ENCODE measurements at places on chromosomes 4 and X. TPM values are rescaled to one million over a fixed set of nuclear protein-coding genes. Genes with fewer than 3 reads are reported as not detected.

DNA sequence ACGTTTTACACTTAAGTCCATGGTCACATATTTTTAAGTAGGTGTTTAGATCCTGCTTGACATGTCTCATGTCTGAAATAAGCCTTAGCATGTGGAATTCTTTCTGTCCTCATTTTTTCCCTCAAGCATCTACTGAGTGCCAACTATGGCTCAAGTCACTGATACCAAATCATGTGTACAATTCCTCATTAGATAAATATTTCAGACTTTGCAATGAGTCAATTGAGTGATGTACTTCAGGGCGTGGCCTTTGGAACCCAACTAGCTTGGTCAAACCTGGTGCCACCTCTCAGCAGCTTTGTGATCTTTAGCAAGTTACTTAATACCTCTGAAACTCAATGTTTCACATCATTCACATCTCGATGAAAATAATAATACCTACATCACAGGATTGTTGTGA, 12.6 kb upstream of the JADE1 start:
- no peak for DNase-seq

DNA sequence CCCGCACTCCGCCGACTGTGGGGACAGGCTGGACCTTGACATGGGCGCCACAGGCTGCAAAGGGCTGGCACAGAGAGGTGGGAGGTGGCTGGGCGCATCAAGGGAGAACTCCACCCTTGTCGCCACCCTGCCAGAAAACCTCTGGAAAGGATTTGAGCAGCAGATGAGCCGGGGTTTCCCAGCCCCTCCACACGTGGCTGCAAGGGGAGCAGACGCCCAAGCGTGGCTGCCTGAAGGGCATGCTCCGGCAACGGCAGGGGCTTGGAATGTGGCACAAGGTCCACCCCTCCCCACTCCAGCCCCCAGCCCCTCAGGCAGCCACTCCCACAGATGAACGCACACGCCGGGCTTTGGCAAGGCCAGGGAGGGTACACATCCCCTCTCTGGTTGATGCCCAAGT, 4.6 kb downstream of the BGN start:
- DNase-seq = no peak

DNA sequence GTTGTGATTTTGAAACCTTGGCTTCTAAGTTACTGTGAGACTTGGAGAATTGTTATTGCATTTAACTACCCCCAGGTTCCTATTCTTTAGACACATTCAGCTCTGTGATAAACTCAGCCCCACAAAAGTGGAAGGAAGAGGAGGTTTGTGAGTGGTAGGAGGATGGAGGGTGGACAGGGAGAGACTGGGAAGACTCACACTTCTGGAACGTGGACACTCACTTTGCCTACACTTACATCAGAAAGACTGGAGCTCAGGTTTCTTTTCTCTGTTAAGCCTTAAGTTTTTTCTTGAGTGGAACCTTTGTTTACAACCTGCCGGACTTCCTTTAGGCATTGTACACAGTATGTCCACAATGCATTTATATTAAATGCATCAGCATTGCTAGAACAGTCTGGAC, 99.0 kb downstream of the AREG start:
- DNase-seq = no peak

DNA sequence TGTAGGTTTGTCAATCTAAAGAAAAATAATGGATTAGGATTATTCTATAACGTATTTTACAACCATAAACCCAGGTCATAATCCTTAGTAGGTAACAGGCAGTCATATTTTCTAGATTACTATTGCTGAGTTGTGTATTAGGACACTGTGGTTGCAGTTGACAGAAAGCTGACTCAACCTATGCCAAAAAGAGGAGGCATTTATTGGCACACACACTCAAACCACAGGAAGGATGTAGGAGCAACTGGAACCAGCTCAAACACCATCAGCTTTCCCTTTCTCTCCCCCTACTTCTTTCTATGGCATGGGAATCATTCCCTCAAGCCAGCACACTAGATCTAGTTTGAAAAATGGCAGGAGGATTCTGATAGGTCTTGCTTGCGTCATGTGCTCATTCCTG, 136.4 kb upstream of the FAM9C start:
- no peak for DNase-seq

DNA sequence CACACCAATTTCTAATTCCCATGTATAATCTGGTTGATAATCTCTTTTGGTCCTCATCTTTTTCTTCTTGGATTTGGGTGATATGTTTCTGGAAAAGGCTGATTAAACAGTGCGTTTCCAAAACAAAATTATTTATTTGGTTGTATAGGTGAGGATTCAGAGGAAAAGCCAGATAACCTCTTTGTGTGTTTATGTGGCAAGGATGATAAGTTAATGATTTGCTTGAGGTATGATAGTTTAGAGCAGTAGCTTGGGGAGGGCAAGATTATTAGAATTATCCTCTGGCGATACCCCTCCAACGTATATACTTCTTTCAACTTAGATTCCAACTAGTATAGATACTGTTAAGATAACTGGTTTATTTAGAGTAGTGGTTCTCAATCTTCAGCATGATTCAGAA, 53.3 kb downstream of the SLC4A4 start:
- DNase-seq = no peak

GRCh38 chr4:89898304-89898716, 3.7 kb downstream of the MMRN1 start:
- DNase-seq = no peak

DNA sequence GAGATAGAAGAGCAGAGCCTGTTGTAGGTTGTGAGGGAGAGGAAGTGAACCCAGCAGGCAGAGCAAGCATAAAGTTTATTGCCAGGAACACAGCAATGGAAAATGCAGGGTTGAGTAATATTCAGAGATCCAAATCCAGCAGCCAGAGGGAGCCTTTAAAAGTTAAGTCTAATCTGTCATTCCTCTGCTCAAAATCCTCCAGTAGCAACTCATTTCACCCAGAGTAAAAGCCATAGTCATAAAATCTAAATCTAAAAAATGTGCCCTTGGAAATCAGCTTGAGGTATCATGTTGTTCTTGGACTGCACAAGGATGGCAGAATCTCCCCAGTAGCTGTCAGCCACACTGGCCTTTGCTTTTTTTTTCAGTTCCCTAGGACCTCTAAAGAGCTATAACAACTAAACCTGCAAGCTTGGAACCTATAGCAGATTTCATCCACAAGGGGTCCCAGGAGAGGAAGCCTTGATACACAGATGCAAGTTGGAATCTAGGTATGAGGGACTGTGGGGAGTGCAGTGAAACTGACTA, 62.9 kb upstream of the FRAS1 start:
- DNase-seq = no peak

- no peak for DNase-seq
Measured at GRCh38 chrX:135396109-135396508, 25.6 kb upstream of the SMIM10L2A start.

- DNase-seq = no peak
Measured at GRCh38 chrX:110041980-110042379, 39.1 kb downstream of the TMEM164 start.

- DNase-seq = no peak
Measured at GRCh38 chr4:130071746-130072145, 975.8 kb downstream of the C4orf33 start.

XAGE2 gene
- total RNA-seq = 23.0 TPM

MGAT4D gene
- total RNA-seq = not detected

ARHGEF38 gene
- total RNA-seq = 0.22 TPM

GPR173 gene
- 29.0 TPM for total RNA-seq

CYTL1 gene
- total RNA-seq = 13.9 TPM

Measured in mesothelial cell of epicardium (in vitro differentiated cells).